ENCODE measurements at places on chromosomes 1 and 21.

GRCh38 chr1:2585318-2586092 is 1.1 kb upstream of the PRXL2B start:
- DNase-seq, result peak; percentile 59

GRCh38 chr21:28635541-28635940 is 357.1 kb downstream of the LTN1 start:
- no peak for DNase-seq

GRCh38 chr21:38306433-38307141 is 49.8 kb downstream of the KCNJ15 start:
- no peak for DNase-seq

DNA sequence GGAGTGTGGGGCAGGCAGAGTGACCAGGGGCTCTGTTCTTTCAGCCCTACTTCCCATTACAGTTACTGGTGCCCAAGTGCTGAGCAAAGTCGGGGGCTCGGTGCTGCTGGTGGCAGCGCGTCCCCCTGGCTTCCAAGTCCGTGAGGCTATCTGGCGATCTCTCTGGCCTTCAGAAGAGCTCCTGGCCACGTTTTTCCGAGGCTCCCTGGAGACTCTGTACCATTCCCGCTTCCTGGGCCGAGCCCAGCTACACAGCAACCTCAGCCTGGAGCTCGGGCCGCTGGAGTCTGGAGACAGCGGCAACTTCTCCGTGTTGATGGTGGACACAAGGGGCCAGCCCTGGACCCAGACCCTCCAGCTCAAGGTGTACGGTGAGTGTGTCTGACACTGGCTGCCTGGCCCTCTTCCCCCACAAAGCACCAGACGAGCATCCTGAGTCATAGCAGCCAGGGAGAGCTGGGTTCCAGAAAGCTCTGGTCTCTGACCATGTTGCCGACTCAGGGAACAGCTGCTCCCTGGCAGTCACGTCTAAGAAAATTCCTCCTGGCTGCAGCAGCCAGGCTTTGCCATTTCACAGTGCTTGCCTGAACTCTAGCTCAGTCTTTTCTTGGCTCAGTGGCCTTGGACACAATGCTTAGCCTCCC is 3.3 kb downstream of the SLAMF8 start:
- no peak for DNase-seq

- DNase-seq, result no peak
Measured at GRCh38 chr21:25115021-25115420, 492.3 kb downstream of the MRPL39 start.
